Stimulated activated CD4-positive, alpha-beta T cell treated with anti-CD3 and anti-CD28 coated beads, Interleukin-1b, Interleukin-23, amount 100 ng/mL, for 1 hour (primary cell): ENCODE measurements at places on chromosomes 11 and 22.

DNA sequence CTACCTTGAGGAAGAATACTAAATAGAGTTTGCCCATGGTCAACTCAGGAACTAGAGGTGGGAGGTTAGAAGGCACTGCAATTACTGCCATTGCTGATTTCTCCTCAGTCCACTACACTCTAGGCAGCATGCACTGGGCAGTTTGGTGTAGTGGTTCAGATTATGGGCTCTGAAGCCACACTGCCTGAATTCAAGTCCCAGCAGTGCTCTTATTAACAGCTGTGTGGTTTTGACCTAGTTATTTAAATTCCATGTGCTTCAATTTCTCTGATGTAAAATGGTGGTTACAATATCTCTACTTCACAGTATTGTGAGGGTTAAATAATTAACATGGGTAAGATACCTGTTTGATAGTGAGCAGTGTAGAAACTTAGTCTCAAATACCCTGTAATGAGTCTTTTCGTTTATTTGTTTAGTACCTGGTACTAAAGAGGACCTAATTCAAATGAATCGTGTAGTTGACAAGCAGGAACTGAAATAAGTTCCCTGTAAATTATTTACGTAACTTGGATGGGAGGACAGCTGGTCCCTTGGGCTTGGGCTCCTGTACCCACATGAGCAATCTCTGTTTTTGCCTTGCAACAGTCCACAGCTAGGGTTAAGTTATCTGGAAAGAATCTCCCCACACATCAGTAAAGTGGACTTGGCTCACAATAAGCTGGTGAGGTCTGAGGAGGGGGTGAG is 17.8 kb downstream of the PRR5L start:
- no peak for DNase-seq

- no peak for DNase-seq
These were observed 10.2 kb downstream of the OMP start for GRCh38 chr11:77112641-77113381.

DNA sequence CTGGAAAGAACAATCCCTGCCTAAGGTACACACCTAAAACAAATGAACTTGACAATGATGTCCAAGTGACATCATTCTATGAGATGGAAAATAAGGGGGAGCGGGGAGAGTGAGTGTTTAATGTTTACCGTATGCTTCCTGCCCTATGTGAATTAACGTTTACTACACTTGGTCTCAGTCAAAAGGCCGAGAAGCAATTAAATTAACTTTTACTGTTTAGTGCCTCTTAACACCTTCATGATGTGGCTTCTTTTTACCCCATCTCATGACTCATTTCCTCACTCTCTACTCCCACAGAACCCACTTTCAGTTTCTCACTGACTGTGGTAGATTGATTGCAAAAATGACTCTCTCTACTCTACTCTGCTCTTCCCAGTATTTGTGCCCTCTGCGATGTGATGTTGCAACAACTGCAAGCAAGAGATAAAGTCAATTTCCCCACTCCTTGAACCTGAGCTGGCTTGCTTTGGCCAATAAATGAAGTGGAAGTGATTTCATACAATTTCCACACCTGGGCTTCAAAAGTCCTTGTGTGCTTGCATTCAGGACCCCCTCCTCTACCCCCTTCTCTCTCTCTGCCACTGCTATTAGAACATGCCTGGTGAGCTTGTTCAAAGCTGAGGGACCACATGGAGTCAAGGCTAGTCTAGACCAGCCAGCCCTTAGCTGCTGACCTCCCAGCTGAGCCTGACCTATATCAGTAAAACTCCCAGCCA is 11.6 kb upstream of the ALKBH3 start:
- no peak for DNase-seq

DNA sequence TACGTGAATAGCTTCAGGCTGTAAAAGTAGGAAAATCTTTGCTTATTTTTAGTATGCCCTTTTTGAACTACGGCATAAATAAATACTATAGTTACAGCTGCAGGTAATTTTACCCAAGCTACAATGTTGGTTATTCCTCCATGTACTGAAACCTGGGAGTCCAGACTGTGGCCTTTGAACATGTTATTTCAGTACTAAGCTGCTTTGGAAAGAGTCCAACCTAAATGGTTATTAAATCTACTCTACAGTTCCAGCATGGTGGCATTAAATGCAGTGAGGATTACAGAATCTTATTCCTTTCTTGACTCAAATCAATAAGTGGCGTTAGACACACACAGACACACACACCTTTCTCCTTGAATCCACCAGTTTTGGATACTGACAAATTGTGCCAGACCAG is 165.1 kb downstream of the MSANTD4 start:
- no peak for DNase-seq
